ENCODE measurements at places on chromosomes 5 and 9. TPM values are rescaled to one million over a fixed set of nuclear protein-coding genes. Genes with fewer than 3 reads are reported as not detected.

Gene BARHL1
- total RNA-seq = not detected

- no peak for DNase-seq
Measured at GRCh38 chr5:119930490-119930889, 301.1 kb downstream of the FAM170A start.

Gene GPX3
- total RNA-seq = 0.47 TPM

DNA sequence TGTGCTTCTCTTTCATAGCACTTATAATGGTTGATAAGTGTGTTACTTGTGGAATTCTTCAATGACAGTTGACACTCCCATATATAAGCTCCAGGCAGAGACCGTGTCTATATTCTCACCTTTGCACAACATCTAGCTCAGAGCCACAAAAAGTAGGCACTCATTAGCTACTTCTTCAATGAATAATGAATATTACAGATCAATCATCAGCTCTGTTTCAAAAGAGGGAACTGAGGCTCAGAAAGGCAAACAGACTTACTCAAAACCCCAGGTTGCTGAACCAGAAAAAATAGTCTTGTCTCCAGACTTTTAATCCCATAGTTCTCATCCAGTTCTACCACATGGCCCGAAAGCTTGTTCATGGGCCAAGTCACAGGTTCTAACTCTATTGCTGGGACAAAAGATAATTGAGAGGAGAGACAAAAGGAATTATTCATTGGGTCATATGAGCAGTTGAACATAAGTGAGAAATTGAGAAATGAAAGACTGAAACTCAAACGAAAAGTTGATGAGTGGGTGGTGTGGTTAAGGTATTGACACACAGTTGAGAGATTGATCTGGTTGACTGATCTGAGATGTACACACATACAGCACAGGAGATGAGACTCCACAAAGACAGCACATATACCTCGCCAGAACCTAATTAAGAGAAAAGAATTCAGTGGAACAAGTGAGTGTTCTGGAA is 381.6 kb downstream of the EFNA5 start:
- DNase-seq = no peak

DNA sequence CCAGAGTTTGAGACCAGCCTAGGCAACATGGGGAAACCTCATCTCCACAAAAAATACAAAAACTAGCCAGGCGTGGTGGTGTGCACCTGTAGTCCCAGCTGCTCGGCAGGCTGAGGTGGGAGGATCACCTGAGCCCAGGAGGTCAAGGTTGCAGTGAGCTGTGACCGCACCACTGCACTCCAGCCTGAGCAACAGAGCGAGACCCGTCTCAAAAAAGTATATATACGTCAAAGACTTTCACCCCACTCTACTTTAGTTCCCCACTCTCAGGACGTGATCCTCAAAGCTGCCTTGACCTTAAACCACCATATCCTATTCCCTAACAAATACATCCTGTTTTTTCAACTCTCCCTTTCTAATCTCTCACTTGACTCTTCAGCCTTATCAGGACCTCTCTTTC is 41.0 kb downstream of the PCDHGC5 start:
- DNase-seq = no peak
